Left lung (tissue), 14 donors: ENCODE measurements at places on chromosomes 16 and 17. TPM values are rescaled to one million over a fixed set of nuclear protein-coding genes. Genes with fewer than 3 reads are reported as not detected.

DNA sequence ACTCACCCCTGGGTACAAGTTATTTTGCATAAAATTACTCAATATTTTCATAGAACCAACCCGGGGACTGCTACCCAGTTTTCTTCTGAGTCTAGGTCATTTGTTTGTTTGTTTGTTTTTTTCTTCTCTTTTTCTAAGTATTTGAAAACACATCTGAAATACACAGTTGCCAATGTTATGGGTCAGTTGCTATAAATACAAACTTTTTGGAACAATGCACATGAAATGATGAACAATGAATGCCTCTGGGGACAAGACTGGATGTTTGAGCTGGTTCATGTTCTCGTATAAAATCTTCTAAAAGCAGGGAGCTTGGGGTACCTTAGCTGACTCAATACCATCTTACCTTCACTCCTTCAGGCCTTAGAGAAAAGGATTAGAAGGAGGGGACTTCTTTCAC lies 30.5 kb downstream of the TMEM238L start:
- no peak for DNase-seq
- no peak overlapping the region for H3K4me3 ChIP-seq
- H3K27me3 ChIP-seq = no peaks in the 10 kb centered on the region
- H3K27ac ChIP-seq = no peak overlapping the region
- H3K4me1 ChIP-seq = no peaks in the 10 kb centered on the region

DNA sequence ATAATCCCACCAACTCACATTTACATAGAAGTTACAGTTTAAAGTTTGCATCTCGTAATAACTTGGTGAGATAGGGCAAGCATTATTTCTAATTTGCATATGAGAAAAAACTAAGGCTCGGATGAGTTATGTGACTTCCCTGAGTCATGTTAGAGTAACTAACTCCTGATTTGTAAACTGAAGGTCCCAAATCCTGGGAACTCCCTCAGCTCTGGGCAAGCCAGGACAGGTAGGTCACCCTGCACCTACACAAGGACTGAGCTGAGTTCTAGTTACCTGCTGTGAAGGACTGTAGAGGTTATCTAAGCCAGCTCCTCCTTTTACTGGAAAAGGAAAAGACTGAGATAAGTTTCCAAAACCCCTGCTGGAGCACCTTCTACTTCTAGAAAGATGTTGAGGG lies 92.1 kb upstream of the HLF start:
- no peaks in the 10 kb centered on the region for H3K27me3 ChIP-seq
- H3K27ac ChIP-seq = no peak overlapping the region
- H3K36me3 ChIP-seq = no peaks in the 10 kb centered on the region
- H3K4me1 ChIP-seq = no peaks in the 10 kb centered on the region
- no peak for DNase-seq
- H3K4me3 ChIP-seq = no peak overlapping the region

Gene AGRP
- total RNA-seq = 1.9 TPM

Gene ZP2
- total RNA-seq = not detected

Gene TP53TG3C
- 0.18 TPM for total RNA-seq

Gene TPPP3
- total RNA-seq = 79.2 TPM

DNA sequence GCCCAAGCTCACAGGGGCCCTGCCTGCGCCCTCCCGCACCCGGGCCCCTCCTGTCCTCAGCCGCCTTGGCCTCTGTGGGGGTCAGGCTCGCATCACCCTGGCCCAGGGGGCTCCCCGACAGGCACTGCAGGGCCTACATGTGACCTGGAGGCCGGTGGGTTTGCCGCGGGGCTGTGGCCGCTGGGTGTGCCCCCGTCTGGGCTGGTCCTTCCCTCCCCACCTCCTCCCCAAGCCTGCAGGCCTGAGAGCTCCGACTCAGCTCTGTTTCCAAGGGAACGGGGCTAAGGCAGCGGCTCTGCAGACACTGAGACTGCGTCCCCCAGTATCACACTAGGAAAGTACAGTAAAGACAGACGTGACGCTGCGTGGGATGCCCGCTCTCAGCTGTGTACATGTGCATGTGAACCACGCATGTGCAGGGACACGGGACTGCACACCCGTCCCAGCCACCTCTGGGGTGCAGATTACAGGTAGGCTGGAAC lies 16.5 kb upstream of the WDR45B start:
- no peaks in the 10 kb centered on the region for H3K4me1 ChIP-seq
- H3K36me3 ChIP-seq = no peaks in the 10 kb centered on the region
- no peak overlapping the region for H3K4me3 ChIP-seq
- H3K27ac ChIP-seq = no peak overlapping the region
- no peaks in the 10 kb centered on the region for H3K27me3 ChIP-seq

GRCh38 chr16:75208861-75209505 lies 2.0 kb upstream of the CTRB2 start:
- no peaks in the 10 kb centered on the region for H3K27me3 ChIP-seq
- H3K27ac ChIP-seq = no peak overlapping the region
- no peaks in the 10 kb centered on the region for H3K36me3 ChIP-seq
- DNase-seq = peak; percentile 66

Gene ADAM11
- 0.64 TPM for total RNA-seq

Gene CSH2
- not detected for total RNA-seq

Gene NKD1
- total RNA-seq = 12.5 TPM

Gene RCVRN
- 0.47 TPM for total RNA-seq

- H3K36me3 ChIP-seq = no peaks in the 10 kb centered on the region
- H3K27ac ChIP-seq = no peak overlapping the region
- no peak overlapping the region for H3K4me3 ChIP-seq
- H3K4me1 ChIP-seq = no peaks in the 10 kb centered on the region
These were observed 68.0 kb upstream of the NKD1 start for GRCh38 chr16:50480206-50480605.

- DNase-seq = peak; percentile 72
- H3K4me3 ChIP-seq = no peak overlapping the region
- no peaks in the 10 kb centered on the region for H3K36me3 ChIP-seq
- no peaks in the 10 kb centered on the region for H3K27me3 ChIP-seq
- no peak overlapping the region for H3K27ac ChIP-seq
These were observed 563.9 kb downstream of the TOX3 start for GRCh38 chr16:51982715-51983680.

Gene GJD3
- 3.6 TPM for total RNA-seq

GRCh38 chr17:74145756-74146155 lies 57.7 kb upstream of the RPL38 start:
- H3K27me3 ChIP-seq = no peaks in the 10 kb centered on the region
- no peak overlapping the region for H3K27ac ChIP-seq
- no peak for DNase-seq
- H3K36me3 ChIP-seq = no peaks in the 10 kb centered on the region
- H3K4me1 ChIP-seq = no peaks in the 10 kb centered on the region

DNA sequence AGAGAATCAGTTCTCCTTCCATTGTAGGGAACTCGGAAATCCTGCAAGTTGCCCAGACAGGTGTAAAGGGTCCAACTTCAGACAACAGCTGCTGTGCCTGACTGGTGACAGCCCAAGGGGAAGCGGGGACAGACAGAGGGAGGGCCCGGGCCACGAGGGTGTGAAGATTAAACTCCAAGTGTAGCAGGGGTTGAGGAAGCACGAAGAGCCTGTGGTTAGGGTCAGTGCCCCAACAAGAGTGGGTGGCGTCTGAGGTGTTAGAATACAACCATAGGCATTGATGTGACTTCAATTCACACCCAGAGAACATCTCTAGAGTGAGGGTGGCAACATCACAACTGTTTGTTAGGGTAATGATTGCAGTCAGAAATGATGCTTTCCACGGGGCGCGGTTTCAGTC lies 39.1 kb downstream of the ASPA start:
- no peaks in the 10 kb centered on the region for H3K27me3 ChIP-seq

GRCh38 chr16:66444049-66444481 lies 17.0 kb downstream of the BEAN1 start:
- no peak for DNase-seq
- H3K27ac ChIP-seq = no peak overlapping the region
- no peak overlapping the region for H3K4me3 ChIP-seq
- no peaks in the 10 kb centered on the region for H3K27me3 ChIP-seq
- H3K36me3 ChIP-seq = no peaks in the 10 kb centered on the region

DNA sequence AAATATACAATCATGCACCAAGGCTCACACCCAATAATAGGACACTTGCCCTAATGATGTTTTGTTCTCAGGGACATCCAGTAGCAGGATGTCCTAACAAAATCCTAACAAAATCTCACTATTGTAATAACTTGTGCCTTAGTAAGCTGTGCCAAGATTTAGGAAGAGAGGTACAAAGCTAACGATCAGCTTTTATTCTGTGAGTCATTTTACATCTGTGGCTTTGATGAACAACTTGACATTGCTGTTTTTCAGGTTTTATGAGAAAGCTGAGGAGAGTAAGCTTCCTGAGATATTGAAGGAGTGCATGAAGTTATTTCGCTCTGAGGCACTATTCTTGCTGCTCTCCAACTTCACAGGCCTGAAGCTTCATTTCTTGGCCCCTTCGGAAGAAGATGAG lies 18.9 kb downstream of the OGFOD1 start:
- no peaks in the 10 kb centered on the region for H3K4me1 ChIP-seq
- peaks cover 100% of the 10 kb centered on the region for H3K36me3 ChIP-seq
- H3K4me3 ChIP-seq = no peak overlapping the region
- H3K27me3 ChIP-seq = no peaks in the 10 kb centered on the region
- no peak overlapping the region for H3K27ac ChIP-seq

Gene HAP1
- 0.32 TPM for total RNA-seq

Gene PSMB10
- 76.8 TPM for total RNA-seq

- H3K27ac ChIP-seq = peak overlapping the region; percentile 97
- peaks cover 4% of the 10 kb centered on the region for H3K36me3 ChIP-seq
- no peaks in the 10 kb centered on the region for H3K27me3 ChIP-seq
- peaks cover 11% of the 10 kb centered on the region for H3K4me1 ChIP-seq
These were observed 1.9 kb upstream of the NFAT5 start for GRCh38 chr16:69563605-69564580.

DNA sequence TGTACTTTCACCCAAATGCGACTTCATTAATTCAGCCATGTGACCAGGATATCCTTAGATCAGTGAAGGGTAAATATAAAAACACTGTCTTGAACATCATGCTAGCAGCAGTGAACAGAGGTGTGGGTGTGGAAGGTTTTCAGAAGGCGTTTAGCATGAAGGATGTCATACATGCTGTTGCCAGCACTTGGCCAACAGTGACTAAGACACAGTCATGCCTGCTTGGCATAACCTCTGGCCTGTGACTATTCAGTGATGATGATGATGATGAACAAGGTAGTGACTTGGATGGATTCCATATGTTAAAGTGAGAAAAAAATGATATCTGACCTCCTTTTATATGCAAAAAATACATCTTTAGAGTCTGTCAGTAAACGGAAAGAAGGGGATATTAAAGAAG lies 97.9 kb downstream of the MAP2K4 start:
- no peak overlapping the region for H3K4me3 ChIP-seq
- H3K4me1 ChIP-seq = no peaks in the 10 kb centered on the region
- no peaks in the 10 kb centered on the region for H3K27me3 ChIP-seq

DNA sequence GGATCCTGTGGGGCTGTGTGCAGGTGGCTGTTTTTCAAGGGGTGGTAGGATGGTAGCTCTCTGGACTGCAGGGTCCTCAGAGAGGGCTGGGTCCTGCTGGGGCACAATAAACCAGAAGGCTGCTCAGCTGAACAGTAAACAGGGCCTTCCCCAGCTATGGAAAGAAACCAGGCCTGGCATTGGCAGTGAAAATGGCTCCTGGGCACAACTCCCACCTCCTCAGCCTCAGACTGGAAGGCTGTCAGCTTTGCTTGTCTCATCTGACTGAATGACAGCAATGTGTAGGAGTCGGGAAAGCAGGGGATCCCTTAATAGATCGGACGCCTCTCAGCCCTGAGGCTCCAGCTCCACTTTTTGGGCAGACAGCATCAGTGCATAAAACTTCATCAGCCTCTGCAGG lies 59.8 kb upstream of the NLRP1 start:
- DNase-seq = no peak
- H3K36me3 ChIP-seq = no peaks in the 10 kb centered on the region
- H3K27ac ChIP-seq = no peak overlapping the region
- H3K4me3 ChIP-seq = no peak overlapping the region
- no peaks in the 10 kb centered on the region for H3K4me1 ChIP-seq

- no peak for DNase-seq
- no peaks in the 10 kb centered on the region for H3K27me3 ChIP-seq
- H3K4me1 ChIP-seq = no peaks in the 10 kb centered on the region
- no peak overlapping the region for H3K4me3 ChIP-seq
These were observed 42.7 kb upstream of the SMPD3 start for GRCh38 chr16:68490829-68491575.

- peaks cover 8% of the 10 kb centered on the region for H3K4me1 ChIP-seq
- peak within 1 kb of the TSS; percentile 48 for H3K27ac ChIP-seq
- no peaks in the 10 kb centered on the region for H3K27me3 ChIP-seq
- H3K4me3 ChIP-seq = peak within 1 kb of the TSS; percentile 52
- no peaks in the 10 kb centered on the region for H3K36me3 ChIP-seq
- DNase-seq = peak; percentile 37
These were observed at the start of gene NXPH3 for GRCh38 chr17:49575679-49576087. TSS of gene NXPH3 (plus strand) at chr17:49575871. CDS start at chr17:49576220, 349 bp downstream.

- H3K4me3 ChIP-seq = no peak overlapping the region
- no peak for DNase-seq
- H3K27me3 ChIP-seq = no peaks in the 10 kb centered on the region
- no peak overlapping the region for H3K27ac ChIP-seq
These were observed 26.0 kb upstream of the ITGB4 start for GRCh38 chr17:75695141-75695829.

GRCh38 chr16:86077243-86077940 lies 178.4 kb downstream of the IRF8 start:
- H3K4me1 ChIP-seq = no peaks in the 10 kb centered on the region
- no peak for DNase-seq
- H3K36me3 ChIP-seq = no peaks in the 10 kb centered on the region
- no peak overlapping the region for H3K4me3 ChIP-seq
- H3K27me3 ChIP-seq = peaks cover 27% of the 10 kb centered on the region

Gene CDH1
- total RNA-seq = 123 TPM

Gene DPEP2
- total RNA-seq = 7.3 TPM

DNA sequence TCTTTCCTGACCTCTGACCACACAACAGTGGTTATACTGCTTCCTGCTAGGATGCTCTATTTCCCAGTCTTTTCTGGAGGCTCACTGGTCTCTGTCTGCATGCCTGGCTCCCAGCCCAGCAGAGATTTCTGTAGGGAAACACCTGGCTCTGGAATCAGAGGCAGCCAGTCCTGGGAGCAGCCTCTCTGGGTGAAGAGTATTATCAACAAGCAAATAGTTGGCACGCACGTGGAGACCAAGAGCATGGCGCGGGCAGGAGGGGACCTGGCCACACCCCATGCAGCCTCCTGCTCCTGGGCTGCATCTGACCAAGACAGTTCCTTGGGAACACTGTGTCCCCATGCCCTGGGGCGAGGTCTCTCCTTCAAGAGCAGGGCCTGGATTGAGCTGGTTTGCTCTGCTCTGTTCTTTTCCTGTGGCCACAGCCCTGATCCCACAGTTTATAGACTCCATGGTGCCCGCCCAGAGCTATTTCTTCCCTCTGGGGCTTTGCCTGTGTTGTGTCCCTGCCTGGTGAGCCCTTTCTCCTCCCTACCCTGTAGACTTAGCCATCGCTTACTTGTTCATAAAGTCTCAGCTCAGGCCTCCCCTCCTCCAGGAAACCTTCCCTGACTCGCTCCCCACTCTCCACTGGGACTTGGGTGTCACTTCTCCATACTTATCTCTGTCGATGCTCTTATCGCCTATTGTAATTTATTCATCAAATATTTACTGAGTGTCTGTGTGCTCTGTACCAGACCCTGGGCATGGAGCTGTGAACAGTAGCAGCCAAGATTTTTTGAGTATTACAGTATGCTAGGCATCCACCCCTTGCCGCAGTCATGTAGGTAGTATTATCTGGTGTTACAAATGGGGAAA lies 60.6 kb downstream of the SCNN1B start:
- H3K4me1 ChIP-seq = peaks cover 3% of the 10 kb centered on the region
- H3K4me3 ChIP-seq = no peak overlapping the region
- peak; percentile 10 for DNase-seq
- no peaks in the 10 kb centered on the region for H3K36me3 ChIP-seq
- no peaks in the 10 kb centered on the region for H3K27me3 ChIP-seq

GRCh38 chr16:85649411-85650134 lies 36.5 kb downstream of the GSE1 start:
- DNase-seq = no peak
- no peak overlapping the region for H3K27ac ChIP-seq
- peaks cover 59% of the 10 kb centered on the region for H3K36me3 ChIP-seq
- H3K27me3 ChIP-seq = no peaks in the 10 kb centered on the region
